ENCODE measurements at places on chromosomes 3 and 15.

- DNase-seq = no peak
These were observed 60.7 kb upstream of the HEG1 start for GRCh38 chr3:125116311-125117080.

GRCh38 chr3:70853161-70853944 lies 540.9 kb upstream of the MDFIC2 start:
- DNase-seq = no peak

- no peak for DNase-seq
These were observed 98.1 kb downstream of the CORO2B start for GRCh38 chr15:68676926-68677325.

GRCh38 chr3:142576792-142577191 lies 1.7 kb downstream of the ATR start:
- no peak for DNase-seq

DNA sequence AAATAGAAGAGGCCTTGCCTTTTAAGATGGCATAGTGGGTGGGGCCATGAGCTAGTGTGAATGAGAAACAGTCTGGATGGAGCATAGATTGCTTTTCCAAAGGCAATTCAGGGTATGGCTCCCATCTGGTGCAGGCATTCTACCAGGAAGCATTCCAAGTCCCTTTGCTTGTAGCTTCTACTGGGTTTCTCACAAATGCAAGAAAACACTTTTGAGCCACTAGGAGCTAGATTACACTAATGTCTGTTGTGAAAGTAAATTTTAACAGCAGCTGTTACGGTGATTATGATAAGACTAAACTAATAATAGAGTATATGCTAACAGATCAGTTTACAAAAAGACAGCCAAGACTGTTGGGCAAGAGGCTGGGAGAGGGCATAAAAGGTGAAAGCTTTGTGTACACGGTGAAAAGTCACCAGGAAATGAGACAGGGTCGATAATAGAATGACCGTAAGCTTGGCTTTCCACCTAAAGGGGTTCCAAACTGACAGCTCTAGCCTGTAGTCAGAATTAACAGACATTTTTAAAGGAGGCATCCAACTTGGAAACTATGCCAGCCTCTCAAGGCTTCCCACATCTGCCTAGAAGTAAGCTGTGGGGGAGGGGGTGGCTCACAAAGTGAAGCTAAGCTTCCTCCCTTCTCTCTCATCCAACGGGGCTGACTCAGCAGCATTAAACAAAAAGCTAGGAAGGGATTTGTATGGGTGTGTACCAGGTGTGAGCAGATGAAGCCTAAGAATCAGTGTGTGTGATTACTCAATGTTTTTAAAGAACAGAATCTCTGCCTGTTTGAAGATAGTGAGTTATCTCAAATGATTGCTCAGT lies 61.1 kb upstream of the GPD1L start:
- no peak for DNase-seq

DNA sequence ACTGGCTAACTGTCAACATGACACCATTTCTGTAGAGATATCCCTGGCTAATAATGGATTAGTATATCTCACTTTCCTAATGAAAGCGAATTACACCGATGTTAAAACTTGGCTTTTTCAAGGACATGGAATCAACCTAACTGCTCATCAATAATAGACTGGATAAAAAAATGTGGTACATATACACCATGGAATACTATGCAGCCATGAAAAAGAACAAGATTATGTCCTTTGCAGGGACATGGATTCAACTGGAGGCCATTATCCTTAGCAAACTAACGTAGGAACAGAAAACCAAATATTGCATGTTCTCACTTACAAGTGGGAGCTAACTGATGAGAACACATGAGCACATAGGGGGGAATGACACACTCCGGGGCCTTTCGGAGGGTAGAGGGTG lies 62.6 kb downstream of the ZIC1 start:
- no peak for DNase-seq

DNA sequence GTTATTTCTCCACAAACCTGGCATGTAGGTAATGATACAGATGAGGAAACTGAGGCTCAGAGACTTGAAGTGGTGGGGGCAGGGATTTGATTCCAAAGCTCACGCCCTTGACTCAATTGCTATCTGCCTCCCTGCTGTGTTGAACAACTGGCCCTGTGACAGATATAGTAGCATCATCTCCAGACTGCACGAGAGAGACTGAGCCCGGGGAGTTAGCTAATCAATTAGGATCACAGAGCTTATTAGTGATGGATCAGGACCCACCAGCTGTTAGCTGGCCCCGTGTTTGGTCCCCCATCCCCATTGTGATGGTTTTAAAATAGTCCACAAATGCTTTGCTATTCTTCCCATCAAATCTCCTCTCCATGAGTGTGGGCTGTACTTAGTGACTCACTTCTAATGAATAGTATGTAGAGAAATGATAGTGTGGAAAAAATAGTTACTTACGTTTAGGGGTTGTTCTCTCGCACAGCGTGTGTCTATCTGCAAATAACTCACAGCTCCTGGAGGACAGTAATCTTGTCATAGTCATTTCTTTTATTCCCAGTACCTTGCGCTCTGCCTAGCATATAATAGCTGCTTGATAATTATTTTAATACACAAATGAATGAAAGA lies 74.4 kb upstream of the KLF13 start:
- no peak for DNase-seq

DNA sequence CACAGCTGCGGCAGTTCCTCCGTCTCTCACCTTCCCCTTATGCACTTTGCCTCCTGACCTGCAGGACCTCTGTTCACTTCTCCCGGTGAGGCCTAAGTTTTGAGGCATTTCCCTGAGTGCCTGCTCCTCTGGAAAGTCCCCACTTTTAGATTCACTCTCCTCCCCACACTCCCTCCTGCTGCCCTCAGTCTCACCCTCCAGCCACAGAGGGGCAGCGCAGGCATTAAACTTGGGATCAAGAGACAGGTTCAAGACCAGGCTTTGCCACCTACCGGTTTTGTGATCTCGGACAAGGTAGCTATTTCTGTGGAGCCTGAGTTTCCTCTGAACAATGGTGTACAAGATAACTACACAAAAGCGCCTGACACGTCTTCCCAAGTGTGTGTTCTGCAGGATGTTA lies 19.4 kb downstream of the SLC6A11 start:
- DNase-seq = no peak

DNA sequence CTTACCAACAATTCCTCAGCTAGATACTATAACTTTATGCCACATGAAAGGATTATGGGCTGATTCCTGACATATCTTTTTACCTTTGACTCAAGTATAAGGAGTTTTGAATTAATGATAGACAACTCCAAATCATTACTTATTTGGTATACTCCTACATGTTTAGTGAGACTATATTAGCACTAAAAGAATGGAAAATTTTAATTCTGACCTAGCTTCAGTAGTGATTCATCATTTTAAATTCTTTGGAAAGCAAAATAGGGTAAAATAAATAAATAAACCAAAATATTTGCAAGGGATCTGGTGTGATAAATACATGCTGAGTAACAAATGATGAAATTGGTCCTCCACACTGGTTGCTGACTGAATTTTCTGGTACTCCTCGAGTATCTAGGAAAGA lies 42.3 kb upstream of the VGLL3 start:
- DNase-seq = no peak

DNA sequence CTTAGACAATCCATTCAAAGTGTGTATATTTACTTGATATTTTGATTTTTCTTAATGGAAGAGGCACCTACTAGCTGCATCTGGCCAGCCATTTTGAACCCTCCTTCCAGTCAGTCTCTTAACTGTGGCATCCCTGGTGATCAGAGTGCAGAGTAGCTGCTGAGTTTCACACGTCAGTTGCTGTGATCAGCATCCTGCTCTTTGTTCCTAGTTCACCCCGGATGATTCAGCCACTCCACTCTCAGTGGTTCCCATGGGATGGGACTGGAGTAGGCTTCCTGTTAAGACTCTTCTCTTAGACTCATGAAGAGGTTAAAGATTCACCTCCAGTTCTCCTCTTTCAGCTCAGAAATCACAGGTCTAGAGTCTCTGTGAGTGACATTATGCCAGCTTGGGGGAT lies 75.8 kb downstream of the STXBP5L start:
- DNase-seq = no peak

DNA sequence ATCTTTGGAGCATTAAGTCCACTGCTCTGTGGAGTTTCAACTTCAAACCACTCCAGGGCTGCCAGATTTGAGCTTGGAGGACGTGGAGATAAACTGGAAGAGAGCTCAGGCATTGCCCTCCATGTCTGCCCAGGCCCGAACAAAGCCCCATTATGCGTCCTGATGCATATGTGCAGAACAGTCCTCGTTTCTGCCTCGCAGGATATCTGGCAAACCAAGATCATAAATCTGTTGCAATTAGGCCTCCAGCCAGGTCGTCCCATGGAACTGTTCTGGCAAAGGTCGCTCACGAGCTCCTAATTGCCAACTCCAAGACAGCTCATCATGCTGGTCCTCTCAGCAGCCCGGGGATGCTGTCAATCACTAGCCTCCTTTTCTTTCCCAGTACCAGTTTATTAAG lies 91.2 kb downstream of the SEMA5B start:
- no peak for DNase-seq

DNA sequence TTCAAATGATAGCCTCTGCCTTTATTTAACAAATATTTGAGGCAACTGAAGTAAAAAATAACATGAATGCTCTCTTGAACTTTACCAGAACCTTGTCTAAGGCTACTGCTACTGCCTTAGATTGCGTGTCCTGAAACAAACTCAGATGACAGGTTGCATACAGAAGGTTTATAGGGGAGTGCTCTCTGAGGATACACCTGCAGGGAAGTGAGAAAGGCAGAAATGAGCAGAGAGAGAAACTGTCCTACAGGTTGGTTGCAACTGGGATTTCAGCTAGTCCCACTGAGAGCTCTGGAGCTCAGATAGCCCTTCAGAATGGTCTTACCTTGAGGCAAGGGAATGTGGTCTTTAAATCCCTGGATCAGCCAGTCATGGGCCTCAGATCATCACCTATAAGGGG lies 165.5 kb downstream of the IL5RA start:
- DNase-seq = no peak

DNA sequence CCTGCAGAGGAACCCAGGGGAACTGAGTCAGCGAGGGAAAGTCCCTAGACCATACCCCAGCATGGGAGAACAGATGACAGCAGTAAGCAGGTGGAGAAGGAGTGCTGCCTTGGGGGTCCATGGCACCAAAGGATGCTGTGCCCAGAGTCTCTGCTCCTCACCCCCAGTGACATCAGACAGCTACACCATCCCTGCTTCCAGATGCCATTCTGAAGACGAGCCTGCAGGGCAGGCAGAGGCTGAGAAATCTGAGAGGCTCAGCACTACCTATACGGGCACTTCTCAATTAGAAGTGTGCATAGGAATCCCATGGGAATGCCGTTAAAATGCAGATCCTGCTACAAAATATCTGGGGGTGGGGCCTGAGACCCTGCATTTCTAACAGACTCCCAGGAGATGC lies 211.3 kb upstream of the NSMCE3 start:
- DNase-seq = no peak

DNA sequence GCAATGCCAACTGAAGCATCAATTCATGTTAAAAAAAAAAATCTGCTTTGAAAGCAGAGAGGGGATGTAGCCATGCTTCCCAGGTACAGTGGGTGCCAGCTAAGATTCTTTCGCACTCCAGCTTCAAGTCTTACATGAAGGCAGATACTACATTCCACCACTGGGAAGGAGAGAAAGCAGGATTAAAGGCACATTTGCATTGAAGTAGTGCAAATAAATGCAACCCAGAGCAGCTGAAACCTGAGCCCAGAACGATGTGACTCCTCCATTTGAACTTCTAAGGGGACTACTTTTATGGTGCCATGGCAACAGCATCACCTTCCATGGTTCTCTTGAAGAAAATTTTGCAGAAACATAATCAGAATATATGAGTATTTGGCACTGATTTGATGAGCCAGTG lies 19.1 kb upstream of the GJD2 start:
- no peak for DNase-seq

DNA sequence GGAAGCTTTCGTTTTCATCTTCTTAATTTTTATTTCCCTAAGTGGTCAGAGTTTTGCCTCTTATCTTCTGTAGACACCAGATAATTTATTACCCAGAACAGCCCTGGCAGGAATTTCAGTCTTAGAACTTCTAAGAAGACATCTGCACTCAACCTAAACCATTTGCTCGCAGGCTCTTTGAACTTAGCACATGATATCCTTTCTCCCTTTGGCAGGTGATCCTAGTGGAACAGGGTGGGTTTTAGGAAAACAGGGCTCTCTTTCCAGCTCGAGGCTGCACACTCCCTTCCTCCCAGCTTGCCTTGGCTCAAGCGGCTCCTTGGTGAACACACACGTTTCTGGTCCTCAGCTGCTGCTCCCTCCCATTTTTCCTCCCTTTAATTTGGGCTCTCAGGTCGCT lies 116.5 kb downstream of the THSD4 start:
- no peak for DNase-seq

GRCh38 chr3:54653456-54654195 lies 274.2 kb downstream of the LRTM1 start:
- no peak for DNase-seq

- no peak for DNase-seq
These were observed 32.8 kb downstream of the SEC62 start for GRCh38 chr3:169999433-169999832.

DNA sequence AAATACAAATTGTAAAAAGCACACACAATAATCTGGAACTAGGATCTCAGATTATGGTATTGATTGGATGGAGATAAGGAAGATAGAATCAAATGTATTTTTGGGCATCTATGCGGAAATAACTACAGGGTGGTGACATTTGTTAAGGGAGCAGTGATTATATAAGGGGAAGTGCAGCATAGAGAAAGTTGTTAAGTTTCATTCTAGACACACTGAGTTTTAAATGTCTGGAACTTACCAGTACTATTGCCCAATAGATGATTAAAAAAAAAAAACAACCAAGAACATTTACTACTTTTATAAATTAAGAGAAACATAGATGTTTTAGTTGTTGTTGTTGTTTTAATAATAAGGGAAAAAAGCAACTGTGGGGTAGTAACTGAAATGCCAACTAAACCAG lies 32.1 kb upstream of the C3orf38 start:
- no peak for DNase-seq

DNA sequence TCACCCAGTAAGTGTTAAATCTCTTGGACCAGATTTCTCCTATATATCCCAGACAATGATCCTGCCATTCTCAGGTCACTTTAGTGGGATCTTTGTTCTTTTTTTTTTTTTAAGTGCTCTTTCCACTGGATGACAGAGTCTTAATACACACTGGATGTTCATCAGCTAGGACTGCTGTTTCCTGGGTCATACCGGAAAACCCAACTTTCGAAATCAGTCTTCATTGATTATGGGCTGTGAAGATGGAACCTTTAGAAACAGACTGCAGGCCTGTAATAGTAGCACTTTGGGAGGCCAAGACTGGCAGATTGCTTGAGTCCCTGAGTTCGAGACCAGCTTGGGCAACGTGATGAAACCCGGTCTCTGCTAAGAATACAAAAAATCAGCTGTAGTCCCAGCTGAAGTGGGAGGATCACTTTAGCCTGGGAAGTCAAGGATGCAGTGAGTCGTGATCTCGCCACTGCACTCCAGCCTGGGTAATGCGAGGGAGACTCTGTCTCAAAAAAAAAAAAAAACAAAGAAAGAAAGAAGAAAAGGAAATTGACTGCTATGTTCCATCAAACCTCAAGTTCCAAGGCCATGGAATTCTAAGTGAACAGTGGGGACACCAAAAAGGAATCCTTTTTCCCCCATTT lies 2.3 kb downstream of the EOGT start:
- DNase-seq = no peak
